ENCODE measurements at places on chromosomes 3 and 15. TPM values are rescaled to one million over a fixed set of nuclear protein-coding genes. Genes with fewer than 3 reads are reported as not detected.

GRCh38 chr3:191882289-191882688, 421.3 kb downstream of the PYDC2 start:
- H3K27me3 ChIP-seq, result no peaks in the 10 kb centered on the region
- H3K36me3 ChIP-seq, result no peaks in the 10 kb centered on the region
- DNase-seq, result no peak
- H3K27ac ChIP-seq, result no peak overlapping the region

DNA sequence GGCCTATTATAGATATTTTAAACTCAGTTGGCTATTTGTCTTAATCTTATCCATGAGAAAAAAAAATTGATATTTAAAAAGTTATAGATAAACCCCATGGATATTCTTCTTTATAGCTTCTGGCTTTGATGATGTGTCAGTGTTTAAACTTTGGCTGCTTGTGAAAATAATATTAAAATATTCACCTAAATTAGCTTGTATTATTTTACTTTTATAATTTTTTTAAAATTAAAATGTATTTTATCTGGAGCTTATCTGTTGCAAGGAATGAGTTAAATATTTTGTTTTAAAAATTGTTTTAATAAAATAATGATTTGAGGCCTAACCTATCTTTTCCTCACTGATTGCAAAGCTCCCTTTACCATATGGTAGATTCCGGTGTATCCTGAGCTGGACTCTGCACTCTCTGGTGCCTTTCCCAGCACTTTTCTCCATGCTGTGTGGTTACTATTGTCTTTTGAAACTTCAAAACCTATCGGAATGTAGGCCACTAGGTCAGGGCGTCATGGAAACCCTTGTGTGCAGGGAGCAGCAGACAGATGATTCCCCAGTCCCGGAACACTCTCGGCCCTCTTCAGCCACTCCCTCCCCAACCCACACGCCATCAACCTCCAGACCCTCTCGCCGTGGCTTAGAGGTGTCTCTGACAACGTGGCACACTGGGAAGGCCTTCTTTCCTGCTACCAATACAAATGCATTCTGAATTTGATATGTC, 252.3 kb upstream of the ATP10A start:
- DNase-seq, result no peak
- no peak overlapping the region for H3K27ac ChIP-seq
- no peaks in the 10 kb centered on the region for H3K4me1 ChIP-seq
- no peaks in the 10 kb centered on the region for H3K27me3 ChIP-seq
- H3K4me3 ChIP-seq, result no peak overlapping the region

The ZNF502 gene
- polyA plus RNA-seq, result 4.9 TPM

The LMAN1L gene
- not detected for polyA plus RNA-seq

- no peaks in the 10 kb centered on the region for H3K4me1 ChIP-seq
- no peak overlapping the region for H3K4me3 ChIP-seq
- H3K27ac ChIP-seq, result no peak overlapping the region
- no peak for DNase-seq
- no peaks in the 10 kb centered on the region for H3K27me3 ChIP-seq
Measured at GRCh38 chr15:58154769-58155168, 16.6 kb downstream of the AQP9 start.

The EXD1 gene
- polyA plus RNA-seq, result not detected

The PLCL2 gene
- polyA plus RNA-seq, result 66.4 TPM

The SLC35G2 gene
- not detected for polyA plus RNA-seq

GRCh38 chr3:118337649-118338048, 697.0 kb downstream of the IGSF11 start:
- no peak for DNase-seq
- no peak overlapping the region for H3K4me3 ChIP-seq
- H3K27ac ChIP-seq, result no peak overlapping the region
- H3K36me3 ChIP-seq, result no peaks in the 10 kb centered on the region
- H3K4me1 ChIP-seq, result no peaks in the 10 kb centered on the region

The PARP9 gene
- polyA plus RNA-seq, result 18.7 TPM

The COL8A1 gene
- not detected for polyA plus RNA-seq

- no peak for DNase-seq
- no peaks in the 10 kb centered on the region for H3K36me3 ChIP-seq
- H3K4me3 ChIP-seq, result no peak overlapping the region
- H3K27ac ChIP-seq, result no peak overlapping the region
Measured at GRCh38 chr3:189941125-189941524, 179.6 kb downstream of the P3H2 start.

- peaks cover 4% of the 10 kb centered on the region for H3K36me3 ChIP-seq
- DNase-seq, result no peak
- peaks cover 10% of the 10 kb centered on the region for H3K27me3 ChIP-seq
- no peaks in the 10 kb centered on the region for H3K4me1 ChIP-seq
Measured at GRCh38 chr3:38549957-38550840, 54.1 kb downstream of the EXOG start.
